Testis (tissue), 5 donors: ENCODE measurements at places on chromosomes 12 and 14. TPM values are rescaled to one million over a fixed set of nuclear protein-coding genes. Genes with fewer than 3 reads are reported as not detected.
A peak's percentile ranks its signal among the peaks of the same experiment; 100 is the strongest.

DNA sequence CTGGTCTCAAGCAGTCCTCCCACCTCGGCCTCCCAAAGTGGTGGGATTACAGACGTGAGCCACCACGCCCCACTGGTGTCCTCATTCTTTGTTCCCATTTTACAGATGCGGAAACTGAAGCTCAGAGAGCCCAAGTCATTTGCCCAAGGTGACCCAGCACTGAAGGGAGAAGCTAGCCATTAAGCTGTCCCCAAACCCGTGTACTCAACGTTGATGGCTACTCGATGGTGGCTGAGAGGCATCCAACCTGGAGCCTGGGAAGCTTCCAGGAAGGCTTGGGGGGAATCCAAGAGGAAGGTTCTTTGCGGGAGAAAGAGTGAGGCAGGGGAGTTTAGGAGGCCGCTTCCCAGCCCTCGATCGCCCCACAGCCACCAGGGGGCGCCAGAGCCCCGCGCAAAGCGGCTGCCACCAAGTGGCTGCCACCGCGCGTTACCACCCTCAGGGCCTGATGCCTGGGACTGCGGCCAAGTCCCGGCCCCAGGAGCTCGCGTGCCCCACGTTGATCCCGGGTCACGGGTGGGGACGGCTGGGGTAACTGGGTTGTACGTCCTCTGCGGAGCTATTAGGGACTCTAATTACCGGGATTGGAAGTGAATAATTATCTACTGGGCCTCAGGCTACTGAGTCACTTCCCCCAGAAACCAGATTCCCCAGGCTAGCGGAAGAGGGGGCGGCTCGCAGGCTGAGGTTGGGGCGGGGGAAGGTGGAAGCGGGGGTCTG, 8.8 kb upstream of the SH2B3 start:
- DNase-seq: peak; percentile 86

The PLCZ1 gene
- total RNA-seq: 52.5 TPM

The PFKM gene
- 104 TPM for total RNA-seq

DNA sequence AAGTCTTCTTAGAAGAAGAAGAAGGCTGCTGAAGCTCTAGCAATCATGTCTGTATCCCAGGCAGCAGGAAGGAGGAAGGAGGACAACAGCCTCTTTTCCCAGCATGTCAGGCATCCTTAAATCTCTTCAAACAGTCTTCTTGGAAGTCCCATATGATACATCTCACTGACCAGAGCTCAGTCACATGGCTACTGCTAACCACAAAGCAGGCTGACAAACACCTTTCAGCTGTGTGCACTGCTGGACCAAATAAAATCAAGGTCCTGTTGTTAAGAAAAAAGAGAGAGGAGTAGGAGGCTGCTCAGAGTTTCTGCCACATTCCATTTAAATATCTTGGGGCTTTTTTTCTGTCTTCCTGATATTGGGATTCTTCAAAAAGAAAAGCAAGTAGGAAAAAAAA, 203.4 kb upstream of the PELI2 start:
- DNase-seq: no peak

The NINJ2 gene
- 9.2 TPM for total RNA-seq

DNA sequence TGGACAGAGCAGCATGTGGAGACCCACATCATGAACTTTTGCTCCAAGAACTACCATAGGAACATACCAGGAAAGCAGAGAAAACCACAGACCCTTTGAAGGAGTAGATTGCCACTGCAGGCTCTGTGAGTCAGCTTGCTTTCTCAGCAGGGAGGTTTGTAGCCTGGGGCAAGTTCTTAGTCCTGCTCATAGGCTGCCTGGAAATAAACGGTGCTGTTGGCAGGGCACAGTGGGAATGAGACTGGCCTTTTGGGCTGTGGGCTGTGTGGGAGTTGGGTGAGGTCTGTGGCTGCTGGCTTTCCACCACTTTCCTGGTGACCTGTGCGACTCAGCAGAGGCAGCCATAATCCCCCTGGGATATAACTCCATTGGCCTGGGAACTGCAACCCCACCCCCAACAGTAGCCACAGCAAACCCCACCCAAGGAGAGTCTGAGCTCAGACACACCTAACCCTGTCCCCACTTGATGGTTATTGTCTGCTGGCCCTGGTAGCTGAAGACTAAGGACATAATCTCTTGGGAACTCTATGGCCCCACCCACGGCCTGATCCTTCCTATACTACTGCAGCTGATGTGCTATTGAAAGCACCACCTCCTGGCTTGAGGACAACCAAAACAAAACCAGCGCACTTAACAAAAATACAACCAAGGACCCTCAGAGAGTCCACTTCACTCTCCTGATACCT, 192.1 kb upstream of the GARIN6 start:
- no peak for DNase-seq

The GLT1D1 gene
- total RNA-seq: 10.0 TPM

DNA sequence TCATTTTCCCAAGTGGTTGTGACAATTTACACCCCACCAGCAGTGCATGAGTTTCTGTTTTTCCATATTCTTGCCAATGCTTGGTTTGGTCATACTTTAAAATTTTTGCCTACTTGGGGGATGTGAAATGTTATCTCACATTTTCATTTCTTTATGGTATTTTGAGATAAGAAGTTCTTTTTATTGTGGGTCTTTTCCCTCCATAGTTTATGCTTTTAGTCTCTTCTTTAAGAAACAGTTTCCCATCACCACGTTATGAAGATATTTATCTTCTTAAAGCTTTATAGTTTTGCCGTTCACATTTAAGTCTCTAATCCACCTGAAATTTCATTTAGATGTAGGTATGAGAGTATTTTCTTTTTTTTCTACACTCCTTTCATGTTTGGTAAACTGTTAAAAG, 95.7 kb downstream of the PPM1A start:
- no peak for DNase-seq

The KCNC2 gene
- total RNA-seq: not detected

DNA sequence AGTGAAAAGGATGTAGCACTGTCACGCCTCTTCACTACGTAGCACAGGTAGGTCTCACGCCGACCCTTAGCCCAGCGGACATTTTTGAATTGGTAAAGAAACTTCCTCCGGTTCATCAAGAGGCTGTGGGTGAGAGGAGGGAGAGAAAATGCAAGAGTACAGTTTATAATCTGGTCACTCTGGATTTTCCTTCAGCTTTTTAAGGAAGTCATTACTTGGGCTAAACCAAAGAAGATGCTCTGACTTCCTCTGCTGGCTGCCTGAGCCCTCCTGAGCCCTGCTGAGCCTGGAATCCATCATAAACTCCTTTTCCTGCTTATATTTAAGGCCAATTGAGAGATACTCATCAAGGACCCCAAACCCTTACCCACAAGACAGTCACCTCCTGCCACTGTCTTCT, 5.8 kb downstream of the AICDA start:
- no peak for DNase-seq

DNA sequence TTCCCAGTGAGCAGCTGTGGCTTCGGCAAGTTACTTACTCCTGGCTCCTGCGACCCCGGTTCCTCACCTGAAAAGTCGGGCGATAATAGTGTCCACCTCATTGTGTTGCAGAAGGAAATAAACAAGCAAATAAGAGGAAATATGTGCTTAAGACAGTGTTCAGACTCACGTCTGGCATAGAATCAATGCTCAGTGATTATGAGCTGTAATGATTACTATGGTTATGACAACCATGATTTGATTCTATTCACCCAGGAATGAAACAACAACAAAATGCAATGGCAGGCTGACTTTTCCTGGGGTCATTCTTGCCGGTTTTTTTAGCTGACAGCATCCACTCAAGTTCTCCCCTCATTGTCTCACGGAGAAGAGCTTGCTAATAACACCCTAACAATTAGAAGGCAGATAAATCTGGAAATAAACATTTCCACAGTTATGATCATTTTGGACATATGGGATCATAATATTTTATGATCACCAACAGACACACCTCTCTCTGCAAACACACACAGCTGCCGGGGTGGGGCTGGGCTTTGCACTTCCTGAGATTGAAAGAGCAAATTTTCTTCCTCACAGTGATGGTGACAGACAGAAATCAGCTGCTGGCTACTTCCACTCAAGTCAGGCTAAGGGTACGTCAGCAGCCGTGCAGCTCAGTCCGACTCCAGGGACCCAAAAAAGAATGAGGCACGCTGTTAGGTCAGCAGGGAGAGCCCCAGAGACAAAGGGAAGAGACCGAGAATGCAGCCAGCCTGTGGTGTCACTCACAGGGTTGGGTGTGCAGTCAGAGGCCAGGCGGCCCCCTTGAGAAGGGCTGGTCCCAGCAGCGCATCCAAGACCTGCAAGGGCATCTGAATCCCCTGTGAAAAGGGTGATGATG, 158.0 kb downstream of the RIMBP2 start:
- DNase-seq: no peak

DNA sequence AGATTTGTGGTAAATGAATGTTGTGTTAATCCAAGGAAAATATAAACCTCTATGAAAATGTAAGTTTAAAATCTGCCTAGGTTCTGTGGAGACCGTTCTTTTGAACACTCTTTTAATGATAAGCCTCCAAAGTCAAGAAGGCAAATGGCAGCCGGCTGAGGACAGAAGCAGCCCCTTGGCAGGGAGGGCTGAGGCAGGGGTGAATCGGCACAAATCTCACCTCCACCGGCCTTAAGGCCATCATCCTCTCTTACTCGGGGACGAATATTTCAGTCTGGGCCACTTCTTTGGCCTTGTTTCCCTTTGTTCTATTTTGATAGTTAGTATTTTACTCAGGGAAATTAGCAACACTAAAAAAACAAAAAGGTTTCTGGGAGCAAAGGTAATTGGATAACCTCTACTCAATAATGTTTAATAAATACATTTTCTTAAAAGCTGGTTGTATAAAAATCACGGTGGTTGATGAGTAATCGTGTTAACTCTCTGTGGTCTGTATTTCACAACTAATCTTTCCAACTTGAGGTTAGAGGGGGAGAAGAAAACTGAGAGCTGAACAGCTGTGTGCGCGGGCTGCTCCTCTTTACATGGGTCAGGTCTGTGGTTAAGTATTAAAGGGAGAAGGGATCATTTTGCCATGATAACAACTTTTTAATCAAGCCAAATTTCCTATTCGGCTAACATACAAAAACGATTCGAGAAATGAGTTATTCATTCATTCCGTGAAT, 18.6 kb downstream of the LGMN start:
- DNase-seq: no peak

The MRPL42 gene
- 38.8 TPM for total RNA-seq

- no peak for DNase-seq
Measured at GRCh38 chr12:11081987-11082386, 10.1 kb downstream of the TAS2R43 start.

GRCh38 chr12:77609016-77609415, 221.7 kb upstream of the NAV3 start:
- DNase-seq: no peak

DNA sequence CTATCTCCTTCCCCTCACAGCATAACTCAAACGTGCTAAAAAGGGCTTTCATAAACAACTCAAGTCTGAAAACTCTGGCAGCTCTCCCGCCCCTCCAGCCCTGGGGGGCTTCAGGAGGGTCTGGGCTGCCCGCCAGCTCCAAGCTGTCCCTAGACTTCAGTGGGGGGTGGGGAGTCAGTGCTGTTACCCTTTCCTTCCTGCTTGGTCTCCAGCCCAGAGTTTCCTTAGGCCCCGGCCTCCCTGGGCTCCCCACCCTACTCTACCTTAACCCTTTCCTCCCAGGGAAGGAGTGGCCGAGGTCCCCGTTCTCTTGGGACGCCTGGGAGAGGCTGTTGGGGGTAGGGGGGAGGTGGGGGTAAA, 530 bp upstream of the NYNRIN start:
- no peak for DNase-seq

DNA sequence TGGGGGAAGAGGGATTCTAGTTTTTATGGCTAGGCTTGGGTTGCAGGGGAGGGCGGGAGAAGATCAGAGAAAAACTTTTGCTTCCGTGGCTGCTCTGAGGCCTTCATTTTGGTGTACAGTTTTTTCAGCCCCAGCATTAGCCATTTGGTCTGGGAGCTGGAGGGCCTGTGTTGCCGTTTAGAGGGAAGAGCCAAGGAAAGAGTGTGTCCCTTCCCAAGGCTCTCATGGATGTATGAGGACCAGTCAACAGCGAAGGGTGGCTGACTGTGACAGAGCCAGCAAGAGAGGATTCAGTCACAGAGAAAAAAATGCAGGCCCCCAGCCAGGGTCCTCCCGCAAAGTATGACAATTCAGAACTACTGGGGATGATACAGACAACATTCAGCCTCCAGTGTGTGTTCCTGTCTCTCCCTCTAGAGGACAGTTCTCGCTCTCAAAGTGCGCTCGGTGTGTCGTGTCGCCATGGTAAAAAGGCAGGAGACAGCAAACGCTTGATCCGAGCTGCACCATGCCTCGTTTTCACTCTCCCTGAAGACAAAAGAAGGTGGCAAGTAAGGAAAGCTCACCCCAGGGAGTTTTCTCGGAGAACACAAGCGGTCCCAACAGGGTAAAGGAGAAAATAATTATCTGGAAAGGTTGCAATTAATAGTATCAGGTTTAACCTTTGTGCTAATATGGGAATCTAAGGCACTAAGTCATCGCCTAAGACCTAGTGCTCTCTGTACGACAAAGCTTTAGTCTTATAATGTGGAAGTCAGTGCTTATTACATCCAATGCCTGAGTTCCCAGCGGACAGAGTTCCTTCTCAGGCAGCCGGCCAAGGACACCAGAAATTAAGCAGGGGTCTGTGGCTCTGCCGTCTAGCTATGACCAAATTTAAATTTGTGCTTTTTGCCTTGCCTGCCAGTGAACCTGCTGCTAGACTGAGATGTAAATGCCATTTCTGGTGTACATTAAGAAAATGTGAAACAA, 157.3 kb upstream of the PLXNC1 start:
- peak; percentile 59 for DNase-seq

DNA sequence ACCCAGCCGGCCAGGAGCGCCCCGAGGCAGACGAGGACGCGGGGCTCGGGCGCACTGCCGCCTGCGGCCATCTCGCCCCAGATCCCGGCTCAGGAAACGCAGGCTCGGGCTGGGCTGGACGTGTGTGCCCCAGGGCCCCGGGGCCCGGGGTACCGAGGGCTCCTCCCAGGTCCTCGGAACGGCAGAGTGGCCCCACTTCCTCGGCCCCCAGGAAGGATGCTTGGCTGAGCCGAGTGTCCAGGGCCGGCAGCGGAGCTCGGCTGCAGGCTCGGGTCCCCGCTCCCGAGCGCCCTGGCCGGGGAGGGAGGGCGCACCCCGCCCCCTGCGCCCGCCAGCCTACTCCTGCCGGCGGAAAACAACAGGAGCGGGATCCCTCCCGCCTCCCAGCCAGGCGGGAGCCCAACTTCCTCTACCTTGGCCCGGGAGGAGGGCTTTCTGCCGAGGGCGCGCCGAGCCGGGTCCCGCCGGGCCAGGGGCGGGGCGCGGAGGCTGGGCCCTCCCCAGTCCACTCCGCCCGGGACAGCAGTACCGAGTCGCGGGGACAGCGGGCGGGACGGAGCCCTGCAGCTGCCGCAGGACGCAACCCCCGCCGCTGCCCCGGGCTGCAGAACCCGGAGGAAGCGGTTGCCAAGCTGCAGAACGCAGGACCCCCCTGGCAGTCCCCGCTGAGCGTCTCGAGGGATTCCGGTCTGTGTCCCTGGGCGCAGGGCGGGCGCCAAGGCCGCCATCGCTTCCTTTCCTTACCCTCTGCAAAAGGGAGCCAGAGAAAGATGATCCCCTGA, at the start of gene VSIG10:
TSS of gene VSIG10 (minus strand) at position 411 of the 782 bp plus-strand sequence. CDS start at position 71, 340 bp downstream.
- peak; percentile 55 for DNase-seq

The CHFR gene
- total RNA-seq: 100 TPM

The HSPB8 gene
- total RNA-seq: 29.7 TPM

The RHEBL1 gene
- total RNA-seq: 1.7 TPM

The CLEC7A gene
- 1.9 TPM for total RNA-seq

The MVK gene
- 49.8 TPM for total RNA-seq

The DENND5B gene
- total RNA-seq: 60.4 TPM

The ZFHX2 gene
- 21.2 TPM for total RNA-seq
